Vagina (tissue), 2 donors: ENCODE measurements at places on chromosomes 12 and 14. TPM values are rescaled to one million over a fixed set of nuclear protein-coding genes. Genes with fewer than 3 reads are reported as not detected.

DNA sequence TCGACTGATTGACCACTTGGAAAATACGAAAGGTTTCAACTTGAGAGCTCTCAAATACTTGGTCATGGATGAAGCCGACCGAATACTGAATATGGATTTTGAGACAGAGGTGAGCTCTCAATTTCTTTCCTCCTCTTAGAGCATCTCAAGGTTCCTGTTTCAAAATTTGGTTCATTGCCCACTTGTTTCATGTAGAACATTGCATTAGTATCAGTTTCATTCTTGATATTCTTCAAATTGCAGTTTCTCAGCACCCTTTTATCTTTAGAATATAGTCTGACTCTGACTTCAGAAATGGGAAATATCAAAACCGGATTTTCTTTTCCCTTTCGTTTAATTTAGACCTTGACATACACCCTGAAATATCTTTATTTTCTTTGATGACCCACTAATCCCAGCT lies 8.8 kb downstream of the DDX47 start:
- no peaks in the 10 kb centered on the region for H3K27me3 ChIP-seq
- DNase-seq: no peak
- H3K4me1 ChIP-seq: peaks cover 14% of the 10 kb centered on the region
- H3K4me3 ChIP-seq: no peak overlapping the region
- peaks cover 62% of the 10 kb centered on the region for H3K36me3 ChIP-seq
- no peak overlapping the region for H3K27ac ChIP-seq

DNA sequence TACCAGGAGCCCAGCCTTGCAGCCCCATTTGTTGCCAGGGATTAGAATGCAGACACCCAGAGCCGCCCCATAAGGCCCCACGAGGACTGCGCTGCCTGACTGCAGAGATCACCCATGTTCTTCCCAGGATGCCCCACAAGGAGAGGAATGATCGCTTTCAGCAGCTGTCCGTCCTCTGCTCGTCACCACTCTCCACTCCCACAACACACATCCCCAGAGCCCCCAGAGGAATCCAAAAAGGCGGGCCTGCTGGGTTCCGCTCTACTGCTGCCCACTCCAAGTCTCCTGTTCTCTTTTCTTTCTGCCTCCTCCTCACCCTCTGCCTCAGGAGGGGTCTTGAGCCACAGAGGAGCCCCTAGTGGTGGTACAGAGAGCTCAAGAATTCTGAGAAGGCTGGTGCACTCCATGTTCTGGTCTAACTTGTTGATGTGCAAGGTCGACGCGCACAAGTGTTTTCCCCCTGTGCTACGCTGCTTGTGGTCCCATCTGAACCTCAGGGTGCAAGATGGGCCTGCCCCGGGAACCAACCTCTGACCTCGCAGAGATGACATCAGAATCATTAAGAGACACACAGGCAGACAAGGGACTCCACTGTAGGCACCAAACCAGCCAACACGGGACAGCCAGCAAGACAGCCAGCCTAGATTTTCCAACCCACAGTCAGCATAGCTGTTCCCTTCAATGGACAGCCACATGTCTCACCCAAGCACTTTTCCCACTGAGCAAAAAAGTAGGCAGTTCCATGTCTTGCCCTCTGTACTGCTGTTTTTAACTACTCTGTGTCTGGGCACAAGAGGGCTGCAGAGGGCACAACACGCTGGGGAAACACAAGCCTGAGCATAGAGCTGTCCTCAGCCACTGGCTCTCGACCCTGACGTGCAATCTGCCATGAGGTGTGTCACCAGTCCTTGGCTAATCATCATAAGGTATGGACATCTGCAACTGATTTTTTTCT lies 29.9 kb downstream of the PXN start:
- H3K36me3 ChIP-seq: no peaks in the 10 kb centered on the region
- H3K27ac ChIP-seq: peak overlapping the region; percentile 85
- H3K4me3 ChIP-seq: no peak overlapping the region
- no peaks in the 10 kb centered on the region for H3K27me3 ChIP-seq
- no peak for DNase-seq
- peaks cover 100% of the 10 kb centered on the region for H3K4me1 ChIP-seq

- H3K36me3 ChIP-seq: no peaks in the 10 kb centered on the region
- H3K27ac ChIP-seq: no peak overlapping the region
- H3K27me3 ChIP-seq: no peaks in the 10 kb centered on the region
- no peak for DNase-seq
- H3K4me1 ChIP-seq: no peaks in the 10 kb centered on the region
These were observed 357.4 kb upstream of the PRICKLE1 start for GRCh38 chr12:42946871-42947381.

DNA sequence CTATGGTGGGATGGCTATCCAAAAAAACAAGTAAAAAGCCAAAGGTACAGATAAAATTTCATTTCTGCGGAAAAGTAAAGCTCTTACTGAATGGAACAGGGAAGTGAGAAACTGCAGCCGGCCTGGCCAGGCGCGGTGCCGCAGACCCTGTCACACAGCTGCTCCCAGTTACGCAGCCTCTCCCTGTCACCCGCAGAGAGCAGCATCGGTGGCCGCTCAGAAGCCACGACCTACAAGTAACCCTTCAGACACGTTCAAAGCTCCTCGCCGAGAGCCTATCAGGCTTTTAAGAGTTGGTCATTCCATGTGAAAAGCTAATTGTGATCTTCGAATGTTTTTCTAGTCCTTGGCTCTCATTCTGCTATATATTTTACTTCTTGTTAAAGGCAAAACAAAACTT lies 11.0 kb upstream of the ANKLE2 start:
- no peak overlapping the region for H3K27ac ChIP-seq
- DNase-seq: no peak
- peaks cover 57% of the 10 kb centered on the region for H3K36me3 ChIP-seq
- peaks cover 7% of the 10 kb centered on the region for H3K4me1 ChIP-seq
- H3K27me3 ChIP-seq: no peaks in the 10 kb centered on the region

DNA sequence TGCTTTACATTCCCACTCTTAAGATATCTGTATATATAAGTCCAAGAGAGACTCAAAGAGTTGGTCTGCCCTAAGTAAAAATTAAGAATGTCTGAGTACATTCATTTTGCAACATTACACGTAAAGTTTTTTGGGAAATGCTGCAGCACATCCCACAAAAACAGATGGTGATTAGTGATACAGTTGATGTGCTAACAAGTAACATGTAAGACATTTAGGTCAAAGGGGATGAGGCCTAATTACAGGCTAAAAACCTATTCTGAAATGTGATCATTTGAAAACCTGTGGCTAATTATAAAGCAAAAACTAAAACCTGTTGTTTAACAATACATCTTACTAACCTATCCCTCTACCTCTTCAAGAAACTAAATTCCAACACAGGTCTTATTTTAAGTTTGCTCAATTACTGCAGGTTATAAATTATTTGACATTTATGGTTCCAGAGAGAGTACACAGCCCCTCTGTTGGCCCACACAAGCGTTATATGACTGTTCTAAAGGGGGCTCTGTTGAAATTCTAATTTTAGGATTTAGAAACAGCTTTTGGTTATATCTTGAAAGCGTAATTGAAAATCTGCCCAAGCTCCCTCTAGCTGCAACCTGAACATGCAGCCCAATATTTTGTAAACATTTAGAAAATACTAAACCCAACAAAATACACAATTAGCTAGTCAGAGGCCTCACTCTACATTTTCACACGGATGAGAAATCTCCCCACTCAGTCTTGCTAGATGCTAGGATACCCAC lies 42.9 kb downstream of the BRAP start:
- H3K27me3 ChIP-seq: no peaks in the 10 kb centered on the region
- H3K4me3 ChIP-seq: no peak overlapping the region
- no peaks in the 10 kb centered on the region for H3K4me1 ChIP-seq
- peaks cover 2% of the 10 kb centered on the region for H3K36me3 ChIP-seq

DNA sequence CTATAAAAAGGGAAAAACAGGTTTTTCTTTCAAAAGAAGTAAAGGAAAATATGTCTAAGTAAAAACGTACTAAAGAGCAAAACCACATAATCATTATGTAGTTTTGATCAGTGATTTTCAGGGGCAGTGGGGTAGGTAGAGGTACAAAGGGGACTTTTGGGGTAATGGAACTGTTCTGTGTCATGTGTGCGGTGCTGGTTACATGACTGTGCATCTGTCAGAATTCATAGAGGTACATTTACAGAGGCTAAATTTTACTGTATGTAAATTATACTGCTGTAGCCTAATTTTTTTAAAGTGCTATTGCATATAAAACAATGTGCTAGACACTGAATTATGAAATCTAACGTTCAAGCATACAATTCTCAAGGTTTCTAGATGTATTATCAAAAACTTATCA lies 2.0 kb downstream of the ESR2 start:
- no peak for DNase-seq
- H3K27ac ChIP-seq: no peak overlapping the region
- no peak overlapping the region for H3K4me3 ChIP-seq

DNA sequence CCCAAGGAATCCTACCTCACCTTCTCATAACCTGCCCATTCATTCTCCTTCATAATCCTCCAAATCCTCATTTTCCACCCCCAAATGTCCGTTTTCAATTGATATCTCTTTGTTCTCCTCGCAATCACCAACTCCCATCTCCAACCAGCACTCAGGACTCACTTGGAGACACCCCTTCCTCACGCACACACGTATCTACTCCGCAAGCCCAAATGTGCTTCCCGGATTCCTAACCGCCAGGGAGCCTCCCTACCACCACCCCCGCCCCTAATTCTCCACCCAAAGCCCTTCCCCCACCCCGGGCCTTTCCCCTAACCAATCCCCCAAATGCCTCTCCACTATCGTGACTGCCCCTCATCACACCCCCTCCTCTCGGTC lies 304 bp downstream of the KCTD10 start:
- H3K27ac ChIP-seq: peak overlapping the region; percentile 97
- DNase-seq: no peak
- H3K4me1 ChIP-seq: peaks cover 61% of the 10 kb centered on the region
- H3K4me3 ChIP-seq: peak overlapping the region; percentile 83

DNA sequence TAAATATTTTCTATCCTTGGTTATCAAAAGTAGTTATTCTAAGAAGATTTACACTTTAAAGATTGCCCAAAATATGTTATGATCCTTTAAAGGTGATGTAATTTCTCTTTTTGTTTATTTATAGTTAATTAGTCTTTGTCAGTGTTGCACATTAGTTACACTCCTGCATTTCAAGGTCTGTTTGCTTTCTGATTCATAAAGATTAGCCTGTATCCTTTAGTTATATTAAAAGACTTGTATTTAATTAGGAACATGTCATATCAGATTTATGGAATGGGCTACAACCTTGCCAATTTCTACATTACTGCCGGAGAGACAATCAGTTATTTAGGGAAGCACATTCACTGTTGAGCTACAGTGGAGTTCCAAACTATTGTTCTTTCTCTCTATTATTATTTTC lies 3.5 kb downstream of the EPYC start:
- H3K36me3 ChIP-seq: no peaks in the 10 kb centered on the region
- no peak for DNase-seq
- H3K27me3 ChIP-seq: no peaks in the 10 kb centered on the region
- H3K4me1 ChIP-seq: no peaks in the 10 kb centered on the region
- no peak overlapping the region for H3K4me3 ChIP-seq

DNA sequence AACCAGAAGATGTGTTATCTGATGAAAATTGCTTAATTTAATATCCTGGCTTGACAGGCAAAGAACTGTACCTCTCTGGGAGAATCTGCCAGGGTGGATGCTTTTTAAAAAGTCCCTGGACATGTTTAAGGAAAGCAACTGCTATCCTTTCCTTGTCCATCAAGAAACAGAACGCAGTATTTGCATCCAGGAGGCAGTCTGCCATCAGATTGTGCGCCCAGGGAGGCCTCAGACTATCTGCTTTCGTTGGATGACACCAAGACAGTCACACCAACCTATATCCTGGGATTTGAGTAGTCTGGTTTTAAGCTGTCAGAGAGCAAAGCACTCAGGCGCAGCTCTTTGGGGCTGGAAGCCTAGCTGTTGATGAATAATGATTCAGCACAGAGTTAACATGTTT lies 121.9 kb downstream of the TBX5 start:
- H3K27ac ChIP-seq: no peak overlapping the region
- no peak for DNase-seq
- no peaks in the 10 kb centered on the region for H3K27me3 ChIP-seq
- no peaks in the 10 kb centered on the region for H3K4me1 ChIP-seq

- no peak overlapping the region for H3K4me3 ChIP-seq
- H3K4me1 ChIP-seq: no peaks in the 10 kb centered on the region
- no peaks in the 10 kb centered on the region for H3K36me3 ChIP-seq
These were observed 138.7 kb downstream of the PDE3A start for GRCh38 chr12:20507056-20507455.

DNA sequence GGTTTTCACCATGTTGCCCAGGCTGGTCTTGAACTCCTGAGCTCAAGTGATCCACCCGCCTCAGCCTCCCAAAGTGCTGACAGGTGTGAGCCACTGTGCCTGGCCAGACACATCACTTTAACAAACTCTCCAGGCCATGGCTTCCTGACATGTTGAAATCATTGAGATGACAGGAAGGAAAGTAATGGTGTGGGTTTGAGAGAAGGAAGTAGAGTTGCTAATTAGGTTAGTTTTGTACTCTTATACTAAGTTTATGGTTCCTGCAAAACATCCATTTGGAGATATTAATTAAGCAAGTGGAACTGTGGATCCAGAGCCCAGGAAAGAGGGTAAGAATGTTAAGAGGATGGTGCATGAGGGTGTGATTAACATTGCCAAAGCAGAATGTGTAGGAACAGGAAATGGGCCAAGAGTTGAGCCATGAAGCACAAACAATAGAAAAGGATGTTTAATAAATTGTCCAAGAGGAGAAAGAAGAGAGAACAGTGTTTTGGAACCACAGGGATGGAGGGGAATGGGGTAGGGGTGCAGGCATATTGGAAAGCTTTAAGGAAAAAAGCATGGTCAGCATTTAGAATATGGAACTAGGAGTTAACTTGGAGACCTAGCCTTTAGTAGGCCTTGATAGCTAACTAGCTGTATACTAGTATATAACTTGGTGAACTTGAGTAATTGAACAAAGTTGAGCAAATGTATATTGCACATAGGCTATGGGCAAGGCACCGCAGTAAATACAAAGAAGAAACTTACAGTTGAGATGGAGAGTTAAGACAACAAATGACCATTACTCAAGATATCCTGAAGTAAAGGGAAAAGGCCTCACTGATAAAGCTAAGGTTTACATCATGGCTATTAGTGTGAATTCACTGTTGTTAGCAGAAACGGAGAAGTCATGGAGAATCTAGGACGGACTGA lies 91.3 kb upstream of the DNM1L start:
- no peaks in the 10 kb centered on the region for H3K36me3 ChIP-seq
- no peaks in the 10 kb centered on the region for H3K27me3 ChIP-seq
- H3K4me3 ChIP-seq: no peak overlapping the region
- no peak for DNase-seq

DNA sequence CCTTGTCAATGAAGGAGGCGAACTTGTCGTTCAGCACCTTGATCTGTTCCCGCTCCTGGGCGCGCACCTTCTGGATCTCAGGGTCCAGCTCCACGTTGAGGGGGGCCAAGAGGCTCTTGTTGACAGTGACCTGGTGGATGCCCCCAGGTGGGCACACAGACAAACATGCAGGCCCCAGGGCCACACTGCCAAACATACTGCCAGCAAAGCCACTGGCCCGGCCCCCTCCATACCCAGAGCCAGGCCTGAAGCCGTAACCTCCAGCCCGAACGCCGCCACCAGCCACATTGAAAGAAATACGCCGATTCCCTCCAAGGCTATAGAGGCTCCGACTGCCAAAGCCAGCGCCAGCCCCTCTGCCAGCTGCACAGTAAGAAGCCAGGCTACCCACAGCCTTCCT lies 337 bp downstream of the KRT74 start:
- no peak overlapping the region for H3K27ac ChIP-seq
- no peak overlapping the region for H3K4me3 ChIP-seq
- H3K4me1 ChIP-seq: no peaks in the 10 kb centered on the region

Gene SAMD4A
- 43.0 TPM for total RNA-seq

Gene ANAPC7
- 57.9 TPM for total RNA-seq

Gene ARHGAP9
- total RNA-seq: 28.7 TPM

Gene OR11H6
- total RNA-seq: not detected

Gene RIMBP2
- total RNA-seq: 0.25 TPM

Gene PRH1
- total RNA-seq: 21.6 TPM

Gene CFAP73
- total RNA-seq: not detected

Gene LYZ
- 15.2 TPM for total RNA-seq

Gene GPR135
- 6.4 TPM for total RNA-seq

Gene RHEBL1
- total RNA-seq: 1.7 TPM
